ENCODE measurements at places on chromosomes 6 and 20.

- no peak overlapping the region for H3K4me3 ChIP-seq
- no peak overlapping the region for H3K27ac ChIP-seq
- no peak for DNase-seq
- no peaks in the 10 kb centered on the region for H3K36me3 ChIP-seq
- no peaks in the 10 kb centered on the region for H3K4me1 ChIP-seq
Measured at GRCh38 chr20:49385465-49385864, 97.0 kb downstream of the KCNB1 start.

GRCh38 chr6:113884011-113884410 lies 26.9 kb downstream of the MARCKS start:
- H3K4me1 ChIP-seq: peaks cover 6% of the 10 kb centered on the region
- no peak overlapping the region for H3K4me3 ChIP-seq
- DNase-seq: no peak
- no peak overlapping the region for H3K27ac ChIP-seq
- no peaks in the 10 kb centered on the region for H3K27me3 ChIP-seq

DNA sequence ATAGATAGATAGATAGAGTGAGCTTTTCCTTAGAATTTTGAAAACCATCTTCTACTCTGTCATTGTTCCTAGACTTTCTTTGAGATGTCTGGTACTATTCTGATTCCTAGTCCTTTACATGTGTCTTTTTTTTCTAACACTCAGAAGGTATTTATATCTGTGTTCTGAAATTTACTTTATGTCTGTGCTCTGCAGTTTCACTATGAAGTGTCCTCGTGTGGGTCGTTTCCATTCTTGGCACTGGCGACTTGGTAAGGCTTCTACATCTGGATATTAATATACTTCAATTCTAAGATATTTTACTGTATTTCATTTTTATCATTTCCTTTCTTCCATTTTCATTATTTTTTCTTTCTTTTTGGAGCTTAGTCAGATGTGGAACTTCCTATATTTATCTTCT lies 87.0 kb downstream of the FHL5 start:
- H3K36me3 ChIP-seq: no peaks in the 10 kb centered on the region
- H3K27me3 ChIP-seq: no peaks in the 10 kb centered on the region
- H3K4me1 ChIP-seq: no peaks in the 10 kb centered on the region

DNA sequence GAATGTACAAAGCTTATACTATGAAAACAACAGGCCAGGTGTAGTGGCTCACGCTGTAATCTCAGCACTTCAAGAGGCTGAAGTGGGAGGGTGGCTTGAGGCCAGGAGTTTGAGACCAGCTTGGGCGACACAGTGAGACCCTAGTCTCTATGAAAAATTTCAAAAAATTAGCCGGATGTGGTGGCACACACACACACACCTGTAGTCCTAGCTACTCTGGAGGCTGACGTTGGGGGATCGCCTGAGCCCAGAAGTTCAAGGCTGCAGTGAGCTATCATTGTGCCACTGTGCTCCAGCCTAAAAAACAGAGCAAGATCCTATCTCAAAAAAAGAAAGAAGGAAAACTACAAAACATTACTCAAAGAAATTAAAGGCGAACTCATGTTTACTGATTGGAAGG lies 7.3 kb upstream of the ASF1A start:
- peaks cover 8% of the 10 kb centered on the region for H3K4me1 ChIP-seq
- no peak overlapping the region for H3K27ac ChIP-seq
- no peak overlapping the region for H3K4me3 ChIP-seq
- no peaks in the 10 kb centered on the region for H3K27me3 ChIP-seq
- H3K36me3 ChIP-seq: no peaks in the 10 kb centered on the region
